ENCODE measurements at places on chromosomes 1 and 21.

DNA sequence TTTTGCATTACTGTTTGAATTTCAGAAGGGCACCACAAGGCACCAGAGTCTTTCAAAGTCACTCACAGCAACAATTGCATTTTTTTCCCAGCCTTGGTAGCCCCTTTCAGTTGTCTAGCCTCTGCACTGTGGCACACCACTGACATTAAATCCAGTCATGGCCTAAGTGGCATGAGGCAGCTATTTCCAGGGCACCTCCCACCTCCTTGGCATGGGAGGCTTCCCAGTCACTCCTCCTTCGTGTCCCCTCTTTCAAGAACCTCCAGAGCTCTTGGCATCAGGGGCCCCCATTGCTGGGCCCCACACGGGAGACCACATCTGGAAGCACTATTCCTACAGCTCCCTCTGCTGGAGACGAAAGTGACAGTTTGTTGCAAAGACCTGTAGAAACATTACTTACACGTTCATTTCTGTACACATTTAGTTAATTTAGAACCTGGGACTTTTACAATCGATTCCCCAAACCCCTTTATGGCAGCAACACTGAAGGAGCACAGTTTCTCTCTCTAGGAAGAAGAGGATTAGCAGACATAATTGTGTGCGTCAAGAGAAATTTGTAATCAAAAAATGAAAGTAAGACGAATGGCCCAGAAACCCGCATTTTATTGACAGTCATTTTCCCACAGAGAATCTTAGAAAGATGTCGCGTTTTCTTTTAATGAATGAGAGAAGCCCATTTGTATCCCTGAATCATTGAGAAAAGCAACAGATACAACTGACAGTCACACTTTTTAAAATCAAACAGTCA lies 5.7 kb upstream of the CHD5 start:
- DNase-seq: no peak

DNA sequence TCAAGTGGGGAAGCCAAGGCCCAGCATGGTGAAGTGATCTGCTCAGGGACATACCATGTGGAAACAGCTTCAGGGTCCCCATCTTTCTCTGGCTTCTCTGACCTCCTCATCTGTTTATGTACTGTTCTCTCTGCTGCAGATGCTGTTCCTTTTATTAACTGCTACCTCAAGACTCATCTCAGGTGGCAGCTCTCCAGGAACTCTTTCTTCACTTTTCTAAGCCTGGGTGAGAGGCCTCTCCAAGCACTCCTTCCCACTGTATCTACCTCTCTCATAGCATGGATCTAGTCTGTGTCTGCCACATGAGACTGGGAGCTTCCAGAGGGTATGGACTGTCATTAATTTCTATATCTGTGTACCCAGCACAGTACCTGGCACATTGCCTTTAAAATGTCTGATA lies 73.4 kb upstream of the PPM1J start:
- DNase-seq: no peak

DNA sequence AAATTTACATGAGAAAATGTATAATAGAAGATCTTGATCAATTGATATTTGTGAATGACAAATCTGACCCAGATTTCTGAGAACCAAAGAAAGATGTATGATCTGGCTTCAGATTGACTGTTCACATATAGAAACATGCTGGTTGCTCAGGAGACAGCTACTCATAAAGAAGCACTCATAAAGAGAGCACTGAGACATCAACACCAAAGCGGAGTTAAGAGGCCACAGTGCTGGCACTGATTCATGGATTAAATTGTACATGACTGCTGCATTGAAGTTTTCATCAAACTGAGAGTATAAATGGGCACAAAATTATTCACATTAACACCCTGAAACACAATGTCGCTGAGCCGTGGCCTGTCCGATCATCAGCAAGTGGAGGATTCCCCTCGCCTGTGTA lies 46.2 kb downstream of the SH3GLB1 start:
- no peak for DNase-seq

DNA sequence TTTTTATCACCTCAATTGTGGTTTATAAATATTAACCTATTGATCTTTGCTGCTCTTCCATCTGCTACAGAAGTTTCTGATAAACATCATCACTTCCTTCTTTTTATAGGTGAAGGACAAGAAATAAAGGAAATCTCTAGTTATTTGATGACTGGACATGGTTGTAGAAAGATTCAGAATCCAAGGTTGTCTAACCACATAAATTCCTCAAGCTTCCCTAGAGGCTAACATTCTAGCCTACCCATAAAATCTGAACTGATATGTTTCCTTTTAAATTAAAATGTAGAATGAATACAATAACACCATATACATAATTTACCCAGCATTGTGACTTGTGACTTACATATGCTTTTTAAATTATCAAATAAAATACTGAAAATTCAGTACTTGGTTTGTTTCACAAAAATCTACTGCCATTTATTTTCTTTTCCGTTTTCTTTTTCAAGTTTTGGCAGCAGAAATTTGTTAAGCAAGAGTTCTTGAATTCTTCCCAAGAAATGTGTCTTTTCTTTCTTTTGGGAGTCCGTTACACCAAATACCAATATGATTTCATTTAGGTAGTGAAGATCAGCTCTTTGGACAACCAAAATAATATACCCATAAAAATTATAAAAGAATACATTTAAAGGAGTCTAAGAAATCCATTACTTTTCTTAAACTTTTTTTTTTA lies 513.2 kb upstream of the ADGRL2 start:
- no peak for DNase-seq

GRCh38 chr1:227370533-227371254 lies 52.4 kb upstream of the CDC42BPA start:
- no peak for DNase-seq

DNA sequence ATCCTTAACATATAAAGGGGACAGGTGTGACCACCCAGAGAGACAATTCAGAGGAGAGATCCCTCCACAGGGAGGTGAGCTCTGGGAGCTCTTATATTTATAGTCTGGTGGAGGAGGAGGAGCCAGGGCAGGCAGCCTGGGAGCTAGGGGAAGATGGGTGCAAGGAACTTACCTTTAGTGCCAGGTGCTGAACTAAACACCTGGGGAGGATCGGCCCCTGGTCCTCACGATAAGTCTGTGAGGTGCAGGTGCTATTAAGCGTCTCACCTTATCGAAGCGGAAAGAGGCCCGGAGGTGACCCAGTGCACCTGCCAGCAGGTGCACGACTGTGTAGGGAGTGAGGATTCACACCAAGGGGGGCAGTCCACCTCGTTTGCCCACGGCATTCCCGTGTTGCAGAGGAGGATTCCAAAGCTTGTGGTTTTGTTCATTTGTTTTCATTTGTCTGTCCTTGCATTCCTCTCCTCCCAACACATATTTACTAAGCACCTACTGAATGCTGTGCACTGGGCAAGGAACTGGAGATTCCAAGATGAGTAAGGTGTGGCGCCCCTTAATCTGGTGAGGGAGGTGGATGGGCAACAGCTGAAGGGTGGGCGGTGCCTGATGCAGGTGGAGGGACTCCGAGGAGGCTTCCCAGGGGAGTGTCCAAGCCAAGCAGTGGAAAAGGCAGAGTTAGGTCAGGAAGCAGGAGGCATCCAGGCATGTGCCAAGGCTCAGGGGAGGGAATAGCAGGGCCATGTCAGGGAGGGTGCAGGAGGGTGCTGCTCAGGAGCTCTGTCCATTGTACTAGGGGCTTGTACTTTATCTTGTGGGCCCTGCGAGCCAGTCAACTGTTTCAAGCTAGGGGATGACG lies 11.5 kb downstream of the ARHGEF10L start:
- no peak for DNase-seq

DNA sequence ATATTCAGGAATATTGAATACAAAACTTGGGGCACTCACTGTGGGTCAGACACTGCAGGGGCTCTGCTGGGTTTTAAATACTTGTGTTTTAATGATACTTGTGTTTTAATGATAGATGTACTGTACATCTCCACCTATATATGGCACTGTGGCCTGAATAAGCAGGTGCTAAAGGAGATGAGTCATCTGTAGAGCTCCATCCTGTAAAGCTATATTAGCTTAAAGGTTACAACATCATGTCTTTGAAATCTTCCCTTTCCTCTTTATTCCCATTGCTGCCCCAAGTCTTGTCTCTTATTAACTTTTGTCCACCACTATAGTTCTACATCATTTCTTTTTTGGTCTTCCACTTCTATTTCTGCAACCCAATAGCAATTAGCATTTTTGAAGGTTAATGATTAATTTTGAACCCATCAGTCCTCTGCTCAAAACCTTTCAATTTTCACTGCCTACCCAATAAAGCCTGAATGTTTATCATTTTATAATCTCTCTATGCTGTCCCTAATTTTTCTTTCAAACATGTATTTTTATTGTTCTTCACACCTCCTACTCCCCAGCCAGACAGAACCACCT lies 113.3 kb upstream of the PTGFR start:
- no peak for DNase-seq

GRCh38 chr1:147267711-147268110 lies 25.2 kb downstream of the CHD1L start:
- DNase-seq: no peak

GRCh38 chr1:73044241-73045036 lies 762.1 kb upstream of the NEGR1 start:
- DNase-seq: peak; percentile 45

GRCh38 chr21:46009951-46010705 lies 28.6 kb downstream of the COL6A1 start:
- DNase-seq: peak; percentile 17

DNA sequence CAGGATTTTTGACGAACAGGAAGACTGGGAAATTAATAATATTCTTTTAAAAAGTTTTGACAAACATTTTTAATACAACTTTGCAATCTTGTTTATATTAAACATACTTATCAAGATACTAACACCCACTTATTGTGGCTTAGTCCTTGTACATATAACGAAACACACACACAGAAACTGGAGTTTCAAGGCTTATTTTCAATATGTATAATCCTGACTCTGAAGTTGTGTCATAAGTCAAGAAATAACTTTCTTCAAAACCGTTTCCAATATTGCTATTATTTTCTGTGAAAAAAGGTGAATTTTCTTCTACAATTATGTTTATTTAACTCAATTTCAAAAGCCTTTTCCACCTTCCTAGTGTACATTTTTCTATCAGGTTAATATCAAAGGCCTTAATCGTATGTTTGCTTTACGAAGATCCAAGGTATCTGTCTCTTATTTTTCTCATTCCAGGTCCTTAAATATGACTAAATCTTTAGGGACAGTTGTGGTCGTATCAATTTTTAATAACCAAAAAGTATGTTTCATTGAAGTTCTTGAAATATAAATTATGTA lies 1.8 kb downstream of the CDKN2C start:
- DNase-seq: no peak

DNA sequence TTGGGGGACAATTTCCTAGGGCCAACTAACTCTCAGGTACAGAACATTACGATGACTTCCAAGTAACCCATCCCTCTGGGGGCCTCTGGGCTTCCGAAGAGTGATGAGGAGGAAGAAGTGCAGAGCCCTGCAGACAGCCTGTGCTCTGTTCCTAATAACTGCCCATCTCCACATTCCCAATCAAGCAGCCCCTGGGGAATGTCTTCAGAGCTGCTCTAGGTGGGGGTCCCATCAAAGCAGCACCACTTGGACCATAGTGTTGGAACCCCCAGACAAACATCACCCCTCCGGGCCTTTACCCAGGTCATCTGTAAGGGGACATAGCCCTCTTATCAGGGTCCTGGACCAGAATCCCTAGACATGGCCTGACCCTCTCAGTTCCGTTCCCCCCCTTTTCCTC lies 357.3 kb downstream of the NPHP4 start:
- no peak for DNase-seq

- DNase-seq: no peak
Measured at GRCh38 chr1:32828341-32828740, 10.9 kb downstream of the S100PBP start.

GRCh38 chr1:224450561-224451350 lies 16.2 kb upstream of the WDR26 start:
- no peak for DNase-seq

DNA sequence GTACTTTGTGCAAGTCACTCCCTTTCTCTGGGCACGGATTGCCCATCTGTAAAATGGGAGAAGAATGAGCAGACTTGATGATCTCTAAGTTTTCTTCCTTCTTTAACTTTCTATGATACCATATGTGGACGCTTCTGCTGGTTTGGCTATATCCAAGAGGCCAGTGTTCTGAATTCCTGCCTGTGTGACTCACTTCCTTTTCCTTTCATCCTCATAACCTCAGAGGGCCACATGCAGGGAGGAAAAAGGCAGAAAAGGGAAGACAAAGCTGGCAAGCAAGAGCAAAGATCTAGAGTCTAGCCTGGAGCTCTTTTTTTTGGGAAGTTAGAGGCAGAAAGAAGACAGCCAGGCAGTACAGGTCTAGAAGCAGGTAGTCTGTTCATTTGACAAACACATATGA lies 151.2 kb downstream of the OMA1 start:
- DNase-seq: peak; percentile 31

GRCh38 chr1:64524614-64525013 lies 54.7 kb downstream of the CACHD1 start:
- DNase-seq: no peak

- no peak for DNase-seq
Measured at GRCh38 chr1:172790245-172790644, 131.3 kb downstream of the FASLG start.

DNA sequence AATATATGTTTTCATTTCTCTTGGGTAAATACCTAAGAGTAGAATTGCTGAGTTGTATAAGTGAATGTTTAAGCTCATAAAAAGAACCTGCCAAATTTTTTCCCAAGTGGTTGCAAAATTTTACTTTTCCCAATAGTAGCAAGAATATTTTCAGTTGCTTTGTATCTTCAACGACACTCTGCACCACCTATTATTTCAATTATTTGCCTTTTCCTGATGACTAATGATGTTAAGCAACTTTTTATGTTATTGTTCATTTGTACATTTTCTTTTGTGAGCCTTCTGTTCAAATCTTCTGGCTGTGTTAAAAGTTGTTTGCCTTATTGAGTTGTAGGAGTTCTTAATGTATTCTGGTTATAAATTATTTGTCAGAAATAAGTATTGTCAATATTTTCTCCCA lies 299.1 kb upstream of the NRIP1 start:
- DNase-seq: no peak

DNA sequence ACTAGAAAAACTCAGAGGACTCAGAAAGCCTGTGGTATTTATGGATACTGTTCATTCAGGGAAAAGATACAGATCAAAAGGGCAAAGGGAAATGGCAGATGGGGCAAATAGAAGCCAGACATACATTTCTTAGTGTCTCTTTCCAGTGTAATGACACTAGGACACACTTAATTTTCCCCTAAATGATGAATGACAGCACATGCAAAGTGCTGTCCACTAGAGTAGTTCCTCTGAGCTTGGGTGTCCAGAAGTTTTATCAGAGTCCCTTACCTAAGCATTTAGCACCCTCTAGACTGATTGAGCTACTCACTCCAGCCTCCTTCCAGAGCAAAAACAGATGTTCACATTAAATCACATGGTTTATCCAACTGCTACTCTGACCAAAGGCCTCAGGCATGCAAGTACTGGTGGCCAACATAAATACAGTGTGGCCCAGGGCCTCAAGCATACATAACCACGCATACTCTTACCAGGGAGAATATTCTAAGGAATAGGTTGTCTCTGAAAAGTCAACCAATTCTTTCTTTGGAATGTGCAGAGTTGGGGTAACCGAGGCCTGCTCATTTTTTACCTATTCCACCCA lies 166.9 kb downstream of the NCAM2 start:
- peak; percentile 35 for DNase-seq

Measured in right hindlimb (tissue), 1 donor.